ENCODE measurements at places on chromosomes 3 and 15. TPM values are rescaled to one million over a fixed set of nuclear protein-coding genes. Genes with fewer than 3 reads are reported as not detected.

CD276 gene
- polyA plus RNA-seq, result 118 TPM

RTP4 gene
- 0.06 TPM for polyA plus RNA-seq

GOLGA8Q gene
- not detected for polyA plus RNA-seq

SCG5 gene
- 51.3 TPM for polyA plus RNA-seq

TICRR gene
- 5.6 TPM for polyA plus RNA-seq

INKA1 gene
- polyA plus RNA-seq, result 25.8 TPM

C3orf22 gene
- not detected for polyA plus RNA-seq

KAT2B gene
- 1.2 TPM for polyA plus RNA-seq

TMEM115 gene
- polyA plus RNA-seq, result 38.9 TPM
